CD14-positive monocyte (primary cell): ENCODE measurements at places on chromosomes 3 and 15. TPM values are rescaled to one million over a fixed set of nuclear protein-coding genes. Genes with fewer than 3 reads are reported as not detected.

Gene ATP13A5
- polyA plus RNA-seq, result not detected

Gene SLC22A14
- not detected for polyA plus RNA-seq

Gene SEMA3B
- not detected for polyA plus RNA-seq

Gene A4GNT
- not detected in 2 replicates for polyA plus RNA-seq

Gene COL6A5
- not detected for polyA plus RNA-seq

Gene AMIGO3
- polyA plus RNA-seq, result 0.96 and 1.5 TPM in 2 replicates

Gene GOLGA8J
- 0.08 TPM in 1 of 2 replicates, not detected in the other for polyA plus RNA-seq

Gene CD86
- 273 TPM for polyA plus RNA-seq

Gene SENP8
- polyA plus RNA-seq, result 1.4 TPM

DNA sequence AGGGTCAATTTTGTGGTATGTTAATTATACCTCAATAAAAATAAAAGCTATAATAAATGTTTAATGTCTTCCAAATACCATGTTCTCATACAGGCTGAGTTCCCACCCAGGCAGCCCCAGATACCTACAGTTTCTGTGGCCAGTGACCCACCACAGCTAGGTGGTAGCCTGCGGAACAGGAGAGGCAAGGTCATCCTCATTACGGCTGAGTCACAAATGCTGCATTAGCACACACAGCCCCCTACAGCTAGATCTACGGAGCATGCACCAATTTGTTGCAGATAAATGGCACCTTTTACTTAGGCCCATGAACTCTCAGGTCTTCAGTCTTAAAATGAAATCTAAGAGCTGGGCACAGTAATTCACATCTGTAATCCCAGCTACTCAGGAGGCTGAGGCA lies 5.1 kb downstream of the SPATA12 start:
- DNase-seq, result no peak

GRCh38 chr15:93290618-93290946 lies 201.6 kb upstream of the RGMA start:
- DNase-seq, result no peak

DNA sequence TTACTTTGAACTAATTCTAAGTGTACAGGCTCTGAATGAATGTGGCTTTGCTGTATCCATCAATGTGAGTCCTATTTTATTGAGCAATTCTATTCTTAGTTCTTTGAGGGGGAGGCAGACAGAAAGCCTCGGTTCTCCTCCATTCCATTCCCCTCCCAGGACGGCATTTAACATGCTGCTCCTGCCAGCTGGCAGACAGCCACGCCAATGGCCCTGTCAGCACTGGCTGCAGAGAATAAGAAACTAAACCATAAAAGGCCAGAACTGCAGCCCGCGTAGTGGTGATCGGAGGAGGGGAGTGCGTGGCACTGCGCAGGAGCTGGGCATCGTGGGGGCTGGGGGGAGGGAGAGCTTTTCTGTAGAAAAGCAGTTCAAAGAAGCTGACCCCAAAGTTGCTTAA lies 76.0 kb upstream of the HACD2 start:
- DNase-seq, result no peak

GRCh38 chr3:73216310-73216709 lies 154.9 kb downstream of the EBLN2 start:
- DNase-seq, result no peak

- DNase-seq, result no peak
Measured at GRCh38 chr3:40886660-40887425, 312.5 kb upstream of the CTNNB1 start.

DNA sequence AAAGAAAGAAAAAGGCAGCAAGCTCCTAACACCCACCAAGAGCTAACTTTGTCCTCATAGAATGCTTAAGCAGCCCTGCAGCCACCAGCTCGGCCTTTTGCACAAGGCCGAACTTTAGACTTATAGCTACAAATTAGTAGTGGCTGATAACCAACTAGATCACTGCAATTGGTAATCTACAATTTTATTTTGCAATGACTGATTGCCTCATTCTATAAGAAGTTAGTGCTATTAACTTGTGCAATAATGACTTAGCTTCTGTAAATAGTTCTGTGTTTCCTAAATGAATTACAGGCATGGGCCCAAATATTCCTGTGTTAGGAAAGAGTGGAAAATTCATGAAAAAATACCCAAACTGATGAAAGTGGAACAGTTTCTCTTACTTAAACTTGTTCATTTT lies 284.8 kb upstream of the CFAP20DC start:
- DNase-seq, result peak; percentile 43

- no peak for DNase-seq
Measured at GRCh38 chr3:149657926-149658743, at the start of gene WWTR1. TSS of gene WWTR1 (minus strand) at chr3:149658025. CDS start at chr3:149657306, 719 bp downstream.

DNA sequence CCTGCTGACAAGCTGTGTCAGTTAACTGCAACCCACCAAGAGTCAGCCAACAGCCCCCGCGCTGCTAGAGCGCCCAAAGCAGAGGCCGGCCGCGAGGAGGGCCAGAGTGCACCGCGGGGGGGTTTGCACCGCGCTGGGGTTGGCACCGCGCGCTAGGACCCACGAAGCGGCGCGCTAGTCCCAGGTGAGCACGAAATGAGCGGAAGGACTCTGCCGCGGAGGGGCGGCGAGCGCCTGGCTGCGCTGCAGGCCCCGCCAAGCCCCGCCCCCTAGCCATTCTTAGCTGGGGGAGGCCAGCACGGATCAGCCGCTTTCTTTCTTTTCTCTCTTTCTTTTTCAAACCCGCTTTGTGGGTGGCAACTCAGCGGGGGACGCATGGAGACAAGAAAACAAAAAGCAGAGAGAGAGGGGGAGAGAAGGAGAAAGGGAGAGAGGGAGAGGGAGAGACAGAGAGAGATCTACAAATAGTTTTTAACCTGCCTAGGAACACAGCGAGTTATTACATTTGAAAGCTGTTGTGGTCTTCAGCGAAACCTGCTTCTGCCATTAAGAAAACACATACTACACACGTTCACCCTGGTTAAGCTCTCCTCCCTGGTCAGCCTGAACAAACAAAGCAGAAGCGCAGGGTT lies 6.9 kb upstream of the FOXB1 start:
- no peak for DNase-seq

DNA sequence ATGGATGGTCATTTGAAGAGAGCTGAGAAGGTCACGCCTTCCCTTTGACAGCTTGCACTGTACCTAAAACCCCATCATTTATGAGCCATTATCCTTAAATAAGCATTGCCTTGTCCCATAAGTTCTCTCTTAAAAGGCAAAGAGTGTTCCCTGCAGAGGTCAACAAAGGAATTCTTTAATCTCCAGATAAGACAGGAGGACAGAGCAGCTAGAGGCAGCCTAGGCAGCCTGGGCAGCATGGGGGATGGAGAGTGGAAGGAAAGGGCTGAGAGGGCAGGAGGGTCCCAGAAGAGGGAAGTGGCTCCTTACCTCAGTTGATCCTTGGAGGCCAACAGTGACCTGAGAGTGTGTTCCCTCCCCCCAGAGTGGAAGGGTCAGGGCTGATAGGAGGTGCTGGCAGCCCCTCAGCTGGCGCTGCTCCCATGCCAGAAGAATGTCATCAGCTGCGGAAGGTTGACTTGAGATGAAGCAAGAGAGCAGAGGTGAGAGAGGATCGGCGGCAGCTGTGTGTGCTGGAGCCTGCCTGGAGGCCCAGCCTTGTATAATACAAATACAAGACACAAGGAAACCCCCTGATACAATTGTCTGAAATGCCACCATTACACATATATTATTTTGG lies 12.8 kb downstream of the KBTBD13 start:
- DNase-seq, result no peak

- DNase-seq, result no peak
Measured at GRCh38 chr3:60730371-60730770, 520.9 kb downstream of the FHIT start.

- no peak for DNase-seq
Measured at GRCh38 chr15:87863152-87863551, 393.4 kb downstream of the NTRK3 start.
